ENCODE measurements at places on chromosomes 5 and 9.

- DNase-seq = no peak
Observed at GRCh38 chr5:76365561-76365960, 37.5 kb upstream of the IQGAP2 start.

- no peak for DNase-seq
Observed at GRCh38 chr9:93996863-93997262, 41.7 kb upstream of the BARX1 start.

- DNase-seq = no peak
Observed at GRCh38 chr5:15421921-15422412, 78.0 kb upstream of the FBXL7 start.

- DNase-seq = no peak
Observed at GRCh38 chr5:73759771-73760170, 133.8 kb downstream of the ARHGEF28 start.

DNA sequence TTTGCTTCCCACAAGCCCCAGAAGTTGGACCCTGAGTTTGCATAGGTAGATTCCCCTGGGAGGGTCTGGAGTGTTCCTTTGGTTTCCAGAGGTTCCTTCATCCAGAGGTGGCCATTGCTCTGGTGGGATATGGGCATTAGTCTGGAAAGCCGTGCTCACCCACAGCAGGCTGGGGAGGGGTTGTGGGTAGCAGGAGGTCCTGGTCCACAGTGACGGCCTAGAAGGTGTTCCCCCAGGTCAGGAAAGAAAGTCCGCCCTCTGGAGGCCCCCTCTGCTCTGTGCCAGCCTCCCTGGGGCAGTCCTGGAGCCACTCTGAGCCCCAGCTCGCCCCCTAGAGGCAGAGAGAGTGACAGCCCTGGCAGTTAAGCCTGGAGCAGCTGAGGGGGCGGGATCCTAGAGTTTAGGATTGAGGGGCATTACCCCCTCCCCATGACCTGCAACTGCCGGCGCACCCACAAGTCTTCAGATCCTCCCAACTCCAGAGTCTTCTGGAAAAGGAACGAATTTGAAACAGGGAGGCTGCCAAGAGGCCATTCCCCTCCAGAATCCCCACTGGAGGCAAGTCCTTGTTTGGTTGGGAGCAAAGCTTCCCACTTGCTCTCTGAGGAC is 36.8 kb downstream of the NDST1 start:
- peak; percentile 1 for DNase-seq
